ENCODE measurements at places on chromosomes 6 and 20.
A peak's percentile ranks its signal among the peaks of the same experiment; 100 is the strongest.

GRCh38 chr20:25065072-25065624, 7.2 kb upstream of the ACSS1 start:
- no peak for DNase-seq

DNA sequence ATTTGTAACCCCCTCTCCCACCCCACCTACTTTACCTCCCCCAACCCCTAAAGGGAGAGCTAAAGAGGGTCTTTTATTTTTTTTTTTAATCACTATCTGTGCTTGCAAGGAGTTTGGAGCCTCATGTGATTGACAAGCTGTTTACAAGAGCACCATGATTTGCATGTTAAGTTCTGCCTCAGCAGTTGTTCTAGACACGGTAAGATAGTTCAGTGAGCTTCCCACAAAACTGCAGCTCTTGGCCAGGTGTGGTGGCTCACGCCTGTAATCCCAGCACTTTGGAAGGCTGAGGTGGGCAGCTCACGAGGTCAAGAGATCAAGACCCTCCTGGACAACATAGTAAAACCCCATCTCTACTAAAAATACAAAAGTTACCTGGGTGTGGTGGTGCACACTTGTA, 5.0 kb upstream of the PXDC1 start:
- DNase-seq: no peak

- DNase-seq: no peak
Observed at GRCh38 chr20:63123331-63123741, 92.6 kb downstream of the YTHDF1 start.

- DNase-seq: no peak
Observed at GRCh38 chr6:106080763-106081095, 5.4 kb upstream of the PRDM1 start.

DNA sequence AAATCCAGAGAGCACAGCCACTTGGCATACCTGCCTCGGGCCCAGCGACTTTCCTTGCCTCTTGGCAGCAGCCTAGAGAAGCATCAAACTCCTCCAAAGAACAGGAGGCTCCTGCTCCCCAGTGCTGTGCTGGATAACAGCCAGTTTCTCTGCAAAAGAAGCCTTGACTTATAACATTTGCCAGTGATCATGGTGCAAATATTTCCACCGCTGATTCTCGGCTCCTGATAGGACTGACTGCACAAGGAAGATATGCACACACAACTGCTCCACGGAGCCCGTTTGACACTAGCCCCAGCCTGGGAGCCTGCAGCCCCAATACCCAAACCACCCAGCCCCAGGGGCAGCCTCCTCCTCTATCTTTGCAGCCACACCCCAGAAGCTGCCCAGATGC, 17.5 kb downstream of the ACSS1 start:
- peak; percentile 65 for DNase-seq

- no peak for DNase-seq
Observed at GRCh38 chr6:33845031-33845745, 41.4 kb upstream of the MLN start.

- DNase-seq: peak; percentile 57
Observed at GRCh38 chr6:12324099-12324498, 33.9 kb downstream of the EDN1 start.

DNA sequence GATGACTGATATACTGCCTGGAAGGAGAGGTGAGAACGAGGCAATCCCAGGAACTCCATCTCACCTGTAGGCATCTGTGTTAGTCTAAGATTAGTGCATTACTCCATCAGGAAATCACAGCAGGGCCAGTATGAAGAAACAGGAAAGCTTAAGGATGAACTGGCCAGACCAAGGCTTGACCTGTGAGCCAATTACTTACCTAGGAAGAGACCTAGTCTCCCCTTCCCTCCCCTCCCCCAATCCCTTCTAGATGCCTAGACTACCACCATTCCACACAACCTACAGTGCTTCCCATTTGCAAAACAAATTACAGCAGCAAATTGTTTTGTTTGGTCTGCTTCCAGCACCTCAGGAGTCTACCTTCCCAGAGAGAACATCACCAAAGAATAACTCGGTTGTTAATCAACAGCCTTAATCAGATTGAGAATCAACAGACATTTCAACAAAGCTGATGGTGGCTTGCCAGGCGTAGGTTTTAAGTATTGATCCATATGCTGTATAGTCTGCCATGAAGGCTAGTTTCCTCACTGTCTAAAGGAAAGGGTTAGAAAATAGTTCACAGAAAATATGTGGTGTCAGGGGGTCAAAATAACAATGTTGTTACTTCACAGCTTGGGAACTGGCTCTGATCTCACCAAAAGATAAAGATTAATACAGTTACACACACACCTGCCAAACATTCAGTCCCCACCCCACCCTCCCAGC, 10.1 kb downstream of the PKHD1 start:
- DNase-seq: no peak

DNA sequence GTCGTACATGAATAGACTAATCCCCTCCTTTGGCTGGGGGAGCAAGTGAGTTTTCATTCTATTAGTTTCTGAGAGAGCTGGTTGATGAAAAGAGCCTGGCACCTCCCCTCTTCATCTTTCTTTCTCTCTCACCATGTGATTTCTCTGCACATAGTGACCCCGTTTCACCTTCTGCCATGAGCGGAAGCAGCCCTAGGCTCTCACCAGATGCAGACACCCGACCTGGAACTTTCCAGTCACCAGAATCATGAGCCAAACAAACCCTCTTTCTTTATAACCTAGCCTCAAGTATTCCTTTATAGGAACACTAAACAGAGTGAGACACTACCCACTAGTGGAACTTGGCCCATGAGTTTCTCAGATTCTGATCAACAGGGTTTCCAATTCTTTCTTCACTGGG, 16.4 kb downstream of the OTOR start:
- no peak for DNase-seq

- DNase-seq: no peak
Observed at GRCh38 chr6:168858926-168859325, 394.7 kb downstream of the THBS2 start.

- no peak for DNase-seq
Observed at GRCh38 chr6:104862456-104862855, 2.7 kb upstream of the HACE1 start.

- DNase-seq: no peak
Observed at GRCh38 chr6:16749516-16750485, 11.5 kb downstream of the ATXN1 start.

DNA sequence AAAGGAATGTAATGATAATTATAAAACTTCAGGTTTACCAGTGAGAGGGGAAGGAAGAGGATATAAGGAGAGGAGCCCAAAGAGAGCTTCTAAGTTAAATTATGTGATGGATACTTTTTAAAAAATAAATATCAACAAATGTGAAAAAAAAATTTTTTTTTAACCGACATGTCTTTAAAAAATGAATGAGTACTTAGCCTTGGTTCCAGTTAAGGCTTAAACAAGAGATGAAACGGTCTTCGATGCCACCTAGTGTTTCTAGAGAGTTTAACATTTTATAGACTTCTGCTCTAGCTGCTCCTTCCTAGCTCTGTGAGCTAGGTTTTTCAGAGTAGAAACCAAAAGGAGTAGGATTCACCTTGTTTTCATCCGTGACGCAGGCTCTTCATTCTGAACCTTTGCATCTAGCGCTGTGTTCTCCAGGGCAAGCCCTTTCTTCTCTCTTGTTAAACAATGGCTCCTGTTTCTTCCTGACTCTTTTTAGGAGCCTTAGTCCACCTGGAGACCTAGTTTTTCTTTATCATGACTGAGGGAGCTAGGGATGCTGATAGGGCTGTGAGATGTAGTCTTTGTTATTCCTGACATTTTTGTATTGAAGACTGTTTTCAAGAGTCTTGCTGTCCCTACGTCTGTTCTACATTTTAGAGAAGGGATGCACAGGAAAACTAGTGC, 42.4 kb upstream of the GNRH2 start:
- no peak for DNase-seq

DNA sequence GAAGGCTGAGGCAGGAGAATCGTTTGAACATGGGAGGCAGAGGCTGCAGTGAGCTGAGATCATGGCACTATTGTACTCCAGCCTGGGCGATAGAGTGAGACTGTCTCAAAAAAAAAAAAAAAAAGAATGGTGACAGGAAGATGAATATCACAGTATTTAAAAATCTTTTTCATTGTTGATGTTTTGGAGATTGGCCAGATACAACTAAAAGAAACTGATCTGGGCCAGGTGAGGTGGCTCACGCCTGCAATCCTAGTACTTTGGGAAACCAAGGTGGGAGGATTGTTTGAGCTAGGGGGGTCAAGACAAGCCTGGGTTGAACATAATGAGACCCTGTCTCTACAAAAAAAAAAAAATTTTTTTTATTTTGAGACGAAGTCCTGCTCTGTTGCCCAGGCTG, 52.1 kb downstream of the TRAF3IP2 start:
- no peak for DNase-seq

All from ureter (tissue), 1 donor.